Smooth muscle cell of bladder (primary cell): ENCODE measurements at places on chromosomes 7 and 10. TPM values are rescaled to one million over a fixed set of nuclear protein-coding genes. Genes with fewer than 3 reads are reported as not detected.

The SLC13A4 gene
- 0.18 TPM in 1 of 2 replicates, not detected in the other for total RNA-seq

The CUEDC2 gene
- 48.2 and 52.5 TPM in 2 replicates for total RNA-seq

The TMEM229A gene
- not detected in 2 replicates for total RNA-seq

The POM121 gene
- total RNA-seq = 3.0 and 3.9 TPM in 2 replicates

The NACAD gene
- total RNA-seq = 0.71 and 0.83 TPM in 2 replicates

The LYZL1 gene
- total RNA-seq = not detected in 2 replicates

The KIAA1549 gene
- total RNA-seq = 1.4 and 1.5 TPM in 2 replicates

The BMPR1A gene
- 48.9 and 63.4 TPM in 2 replicates for total RNA-seq

The TEX36 gene
- not detected in 2 replicates for total RNA-seq

The STMP1 gene
- 13.1 and 14.3 TPM in 2 replicates for total RNA-seq

The PDZD7 gene
- total RNA-seq = 0.28 and 1.1 TPM in 2 replicates

The TSPAN15 gene
- total RNA-seq = 0.85 and 1.6 TPM in 2 replicates

The UNCX gene
- not detected in 2 replicates for total RNA-seq

The TRPV5 gene
- not detected in 2 replicates for total RNA-seq

The GRID2IP gene
- not detected in 2 replicates for total RNA-seq

The RTKN2 gene
- total RNA-seq = 0.83 and 1.00 TPM in 2 replicates

The UCN3 gene
- not detected in 2 replicates for total RNA-seq

The CNPY1 gene
- not detected in 2 replicates for total RNA-seq

The LOXL4 gene
- 25.7 and 32.9 TPM in 2 replicates for total RNA-seq

The PAOX gene
- total RNA-seq = 6.0 TPM in 2 replicates
